Effector memory CD4-positive, alpha-beta T cell (primary cell): ENCODE measurements at places on chromosomes 6 and 20.

GRCh38 chr6:7108964-7109836, 1.4 kb downstream of the RREB1 start:
- no peak for DNase-seq

- DNase-seq, result no peak
Measured at GRCh38 chr6:108365478-108365877, 70.6 kb downstream of the AFG1L start.

DNA sequence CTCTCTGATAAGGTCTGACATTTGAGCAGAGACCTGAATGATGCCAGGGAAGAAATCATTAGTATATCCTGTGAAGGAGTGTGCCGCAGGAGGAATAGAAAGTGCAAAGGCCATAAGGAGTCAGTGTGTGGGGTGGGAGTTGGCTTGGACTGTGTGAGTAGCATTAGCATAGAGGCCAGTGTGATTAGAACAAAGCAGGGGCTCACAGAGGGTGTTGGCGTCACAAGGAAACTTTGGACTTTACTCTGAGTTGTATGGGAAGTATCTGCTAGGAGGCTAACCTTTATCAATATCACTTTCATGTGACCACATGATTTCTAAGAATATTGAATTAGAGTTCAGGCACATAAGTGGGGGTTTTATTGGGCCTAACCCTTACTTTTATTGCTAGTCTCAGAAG, 12.1 kb downstream of the TMEM200A start:
- no peak for DNase-seq

DNA sequence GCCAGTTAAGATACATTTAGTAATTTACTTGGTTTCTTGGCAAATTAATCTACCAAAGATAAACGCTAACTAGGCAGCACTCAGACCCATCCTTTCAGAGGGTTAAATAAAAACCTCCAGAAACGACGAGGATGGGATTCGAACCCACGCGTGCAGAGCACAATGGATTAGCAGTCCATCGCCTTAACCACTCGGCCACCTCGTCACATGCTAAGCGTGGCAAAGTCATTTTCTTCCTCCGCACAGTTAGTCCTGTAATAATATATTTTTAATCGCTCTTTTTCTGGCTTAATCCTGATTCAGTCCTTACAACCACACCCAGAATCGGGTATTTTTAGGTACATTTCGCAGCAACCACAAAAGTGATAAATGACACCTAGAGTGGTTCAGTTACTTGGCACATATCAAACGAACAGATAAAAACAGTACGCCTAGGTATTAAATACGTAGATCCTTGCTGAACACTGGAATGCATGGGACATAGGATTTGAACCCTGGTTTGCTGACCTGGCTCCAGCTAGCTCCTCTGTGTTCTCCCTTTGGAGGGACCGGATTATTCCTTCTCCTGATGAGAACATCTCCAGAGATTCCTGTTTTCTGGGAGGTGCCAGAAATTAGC, 71.6 kb downstream of the GPX5 start:
- DNase-seq, result no peak

- no peak for DNase-seq
Measured at GRCh38 chr20:15977026-15977425, 596.2 kb downstream of the KIF16B start.

GRCh38 chr20:54068966-54069365, 1.4 kb downstream of the BCAS1 start:
- no peak for DNase-seq

- no peak for DNase-seq
Measured at GRCh38 chr20:41170386-41171105, 33.2 kb downstream of the PLCG1 start.

DNA sequence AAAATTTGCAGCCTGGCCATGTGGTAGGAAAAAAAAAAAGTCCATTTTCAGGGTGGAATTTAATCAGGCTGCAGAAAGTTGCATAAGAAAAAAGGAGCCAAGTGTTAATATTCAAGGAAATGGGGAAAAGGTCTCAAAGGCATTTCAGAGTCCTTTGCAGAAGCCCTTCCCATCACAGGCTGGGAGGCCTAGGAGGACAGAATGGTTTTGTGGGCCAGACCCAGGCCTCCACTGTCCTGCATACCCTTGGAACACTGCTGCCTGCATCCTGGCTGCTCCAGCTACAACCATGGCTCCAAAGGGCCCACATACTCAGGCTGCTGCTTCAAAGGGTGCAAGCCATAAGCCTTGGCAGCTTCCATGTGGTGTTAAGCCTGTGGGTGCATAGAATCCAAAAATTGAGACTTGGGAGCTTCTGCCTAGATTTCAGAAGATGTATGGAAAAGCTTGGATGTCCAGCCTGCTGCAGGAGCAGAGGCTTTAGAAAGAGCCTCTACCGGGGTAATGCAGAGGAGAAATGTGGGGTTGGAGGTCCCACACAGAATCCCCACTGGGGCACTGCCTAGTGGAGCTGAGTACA, 239.0 kb upstream of the STXBP5 start:
- DNase-seq, result no peak

DNA sequence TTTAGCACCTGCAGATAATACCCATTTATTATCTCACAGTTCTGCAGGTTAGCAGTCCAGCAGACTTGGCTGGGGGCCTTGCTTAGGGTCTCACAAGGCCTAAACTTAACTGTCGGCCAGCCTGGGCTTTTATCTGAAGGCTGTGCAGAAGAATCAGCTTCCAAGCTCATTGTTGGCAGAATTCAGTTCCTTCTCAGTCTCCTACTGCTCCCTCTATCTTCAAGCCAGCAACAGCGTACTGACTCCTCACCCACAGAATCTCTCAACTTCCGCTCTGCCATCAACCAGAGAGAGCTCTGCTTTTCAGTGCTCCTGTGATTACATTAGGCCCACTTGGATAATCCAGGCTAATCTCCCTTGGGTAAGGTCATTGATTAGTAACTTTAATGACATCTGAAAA, 30.2 kb upstream of the NHSL1 start:
- no peak for DNase-seq

GRCh38 chr6:138550346-138550767, 51.1 kb upstream of the NHSL1 start:
- no peak for DNase-seq

DNA sequence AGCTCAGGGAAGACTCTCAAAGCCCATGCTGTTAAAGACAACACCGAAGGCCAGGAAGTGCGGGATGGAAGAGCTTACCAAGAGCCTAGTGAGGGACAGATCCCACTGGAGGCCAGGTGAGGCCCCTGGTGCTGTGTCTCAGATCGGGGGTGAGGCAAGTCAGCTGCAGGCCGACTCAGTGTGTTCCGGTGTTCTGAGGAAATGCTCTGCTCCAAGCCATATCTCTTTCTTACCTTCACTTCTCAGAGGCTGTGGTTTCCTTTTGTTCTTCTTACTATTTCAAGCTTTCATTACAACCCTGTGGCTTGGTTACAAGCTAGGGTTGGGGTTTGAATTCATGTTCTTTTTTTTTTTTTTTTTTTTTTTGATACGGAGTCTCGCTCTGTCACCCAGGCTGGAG, 114.3 kb upstream of the ZFP64 start:
- DNase-seq, result no peak

- DNase-seq, result no peak
Measured at GRCh38 chr6:139006477-139006876, 18.4 kb upstream of the REPS1 start.

DNA sequence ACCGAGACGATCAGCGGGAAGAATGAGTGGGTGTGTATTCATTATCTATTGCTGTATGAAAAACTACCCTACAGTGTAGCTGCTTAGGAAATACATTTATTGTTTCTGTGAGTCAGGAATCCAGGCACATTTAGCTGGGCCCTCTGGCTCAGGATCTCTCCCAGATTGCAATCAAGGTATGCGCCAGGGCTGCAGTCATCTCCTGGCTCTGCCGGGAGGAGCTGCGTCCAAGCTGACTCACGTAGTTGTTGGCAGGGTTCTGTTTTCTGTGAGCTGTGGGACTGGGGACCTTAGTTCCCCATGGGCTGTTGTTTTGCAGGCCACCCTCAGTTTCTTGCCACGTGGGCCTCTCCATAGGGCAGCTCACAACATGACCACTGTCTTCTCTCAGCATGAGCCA, 68.2 kb upstream of the FUCA2 start:
- no peak for DNase-seq

DNA sequence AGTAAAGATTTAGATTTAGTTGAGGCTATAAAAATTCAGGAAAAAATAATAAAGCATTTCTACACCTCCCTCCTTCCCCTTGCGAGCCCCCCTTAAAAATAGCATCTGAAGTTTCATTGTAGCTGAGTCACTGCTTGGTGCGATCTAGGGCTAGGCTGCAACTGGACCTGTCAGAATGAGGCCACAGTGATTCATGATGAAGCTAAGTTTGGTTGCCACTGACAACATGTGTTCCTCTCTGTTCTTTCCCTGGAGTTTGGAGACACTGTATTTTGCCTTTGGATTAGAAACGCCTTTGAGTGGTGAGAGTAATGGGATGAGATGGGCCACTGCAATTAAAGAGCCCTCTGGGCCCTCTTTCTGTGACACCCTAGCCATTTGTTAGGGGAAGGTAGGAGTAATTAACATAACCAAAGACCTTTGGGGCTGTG, 334.1 kb downstream of the NRN1 start:
- no peak for DNase-seq

- DNase-seq, result peak; percentile 32
Measured at GRCh38 chr20:58228484-58229197, at the start of gene ANKRD60. Gene ANKRD60 (minus strand): TSS chr20:58228653. CDS start chr20:58228653, 0 bp downstream.

GRCh38 chr6:150275489-150275888, 93.3 kb upstream of the IYD start:
- DNase-seq, result no peak

DNA sequence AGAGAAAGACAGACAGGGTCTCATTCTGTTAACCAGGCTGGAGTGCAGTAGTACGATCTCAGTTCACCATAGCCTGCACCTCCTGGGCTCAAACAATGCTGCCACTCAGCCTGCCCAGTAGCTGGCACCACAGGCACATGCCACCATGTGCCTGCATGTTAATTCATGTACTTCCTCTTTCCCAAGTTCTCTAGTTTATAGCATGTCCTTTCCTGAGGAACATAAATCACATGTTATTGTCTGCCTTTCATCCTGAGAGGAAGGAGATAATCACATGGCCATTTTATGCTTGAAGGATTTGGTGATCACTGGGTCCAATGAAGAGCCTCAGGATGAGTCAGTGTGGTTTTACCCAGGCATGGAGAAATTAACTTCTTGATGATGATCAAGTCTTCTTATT, 47.9 kb downstream of the COL11A2 start:
- DNase-seq, result no peak

DNA sequence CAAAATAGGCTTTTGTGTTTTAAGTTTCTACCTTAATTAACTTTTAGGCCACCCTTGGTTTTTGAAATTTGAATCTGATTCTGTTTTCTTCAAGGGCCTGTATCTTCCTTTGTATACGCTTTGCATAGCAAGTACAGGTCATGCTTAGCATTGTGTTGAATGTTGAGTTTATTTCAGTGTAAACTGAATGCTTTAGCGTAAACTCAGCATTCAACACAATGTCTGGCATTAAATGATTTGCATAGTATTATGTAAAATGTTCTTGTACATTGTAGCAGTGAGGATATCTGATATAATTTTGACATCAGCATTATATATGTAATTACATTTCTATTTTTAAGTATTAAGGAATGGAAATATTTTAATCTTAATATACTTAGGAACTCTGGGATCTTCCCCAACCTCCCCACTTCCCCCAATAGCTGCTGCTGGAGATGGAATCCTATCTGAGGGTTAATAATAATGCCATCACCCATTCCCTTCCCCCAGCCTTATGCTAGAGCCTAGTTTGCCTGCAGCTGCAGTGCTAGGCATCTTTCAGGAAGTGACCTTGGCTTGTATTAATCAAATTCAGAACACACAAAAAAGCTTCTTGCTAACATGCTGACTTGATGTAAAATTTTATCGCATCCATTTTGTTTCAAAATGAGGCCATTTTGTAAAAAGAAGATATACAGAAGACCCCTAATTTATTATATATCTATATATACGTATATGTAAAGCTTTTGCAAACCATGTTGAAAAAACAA, 73.1 kb downstream of the NCOA3 start:
- no peak for DNase-seq

- DNase-seq, result peak; percentile 8
Measured at GRCh38 chr6:134097114-134097707, 44.8 kb upstream of the SLC2A12 start.

GRCh38 chr6:44390158-44390683, 2.7 kb downstream of the CDC5L start:
- DNase-seq, result no peak

- DNase-seq, result no peak
Measured at GRCh38 chr20:48745330-48745729, 82.5 kb downstream of the PREX1 start.

GRCh38 chr20:1207293-1207878, 4.1 kb downstream of the C20orf202 start:
- DNase-seq, result no peak

DNA sequence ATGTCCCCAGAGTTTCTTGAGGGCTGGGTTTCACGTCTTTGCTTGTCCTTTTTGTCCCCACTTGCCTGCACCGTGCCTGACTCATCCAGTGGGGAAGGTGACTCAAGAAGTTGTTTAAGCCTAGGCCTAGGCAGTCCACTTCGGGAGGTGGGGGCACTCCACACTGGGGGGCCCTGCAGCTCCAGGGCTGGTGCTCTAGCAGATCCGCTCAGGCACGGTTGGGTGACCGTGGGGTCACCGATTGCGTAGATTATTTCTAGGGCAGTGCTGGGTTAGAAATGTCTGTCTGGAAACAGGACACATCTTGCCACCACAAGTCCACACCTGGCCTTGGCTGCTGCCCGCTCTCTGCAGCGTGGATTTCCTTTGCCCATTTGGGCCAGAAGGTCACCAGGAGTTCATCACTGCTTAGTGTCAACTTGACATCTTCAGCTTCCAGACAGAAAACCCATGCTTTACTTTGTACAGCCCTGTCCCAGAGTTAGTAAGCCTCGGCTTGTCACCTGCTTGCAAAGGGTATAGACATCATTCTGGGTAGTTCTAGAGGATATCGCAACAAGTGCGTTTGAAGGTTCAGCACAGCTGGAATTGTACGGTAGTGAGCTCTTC, 13.6 kb upstream of the C20orf144 start:
- DNase-seq, result no peak

GRCh38 chr20:7911586-7912330, 28.5 kb downstream of the HAO1 start:
- no peak for DNase-seq

DNA sequence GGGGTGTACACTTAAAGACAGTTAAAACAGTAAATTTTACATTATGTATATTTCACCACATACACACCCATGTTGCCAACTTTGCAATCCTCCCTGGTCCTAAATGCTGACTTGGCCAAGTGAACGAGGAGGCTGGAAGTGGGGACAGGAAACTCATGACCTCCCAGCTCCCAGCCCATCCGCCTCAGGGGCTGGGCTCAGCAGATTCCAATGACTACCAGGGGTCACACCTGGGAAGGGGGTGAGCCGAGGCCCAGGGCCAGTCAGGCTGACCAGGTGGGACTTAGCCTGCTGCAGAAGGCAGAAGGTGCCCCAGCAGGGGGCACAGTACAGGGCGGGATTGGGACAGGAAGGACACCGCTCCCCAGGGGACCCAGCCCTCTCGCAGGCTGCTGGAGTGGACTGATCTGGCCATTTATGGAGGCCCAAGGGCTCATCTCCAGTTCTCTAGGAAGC, 2.4 kb downstream of the SIGLEC1 start:
- DNase-seq, result no peak

- no peak for DNase-seq
Measured at GRCh38 chr6:79604583-79605037, 26.5 kb upstream of the SH3BGRL2 start.

GRCh38 chr20:40006168-40006860, 682.7 kb downstream of the MAFB start:
- no peak for DNase-seq

GRCh38 chr6:133854364-133855275, 34.3 kb upstream of the TCF21 start:
- DNase-seq, result no peak

- DNase-seq, result no peak
Measured at GRCh38 chr6:155162682-155163081, 101.1 kb upstream of the CLDN20 start.

GRCh38 chr6:6734479-6735465, 146.3 kb downstream of the LY86 start:
- no peak for DNase-seq
